Motor neuron (in vitro differentiated cells): ENCODE measurements at places on chromosomes 16 and 17. TPM values are rescaled to one million over a fixed set of nuclear protein-coding genes. Genes with fewer than 3 reads are reported as not detected.

DNA sequence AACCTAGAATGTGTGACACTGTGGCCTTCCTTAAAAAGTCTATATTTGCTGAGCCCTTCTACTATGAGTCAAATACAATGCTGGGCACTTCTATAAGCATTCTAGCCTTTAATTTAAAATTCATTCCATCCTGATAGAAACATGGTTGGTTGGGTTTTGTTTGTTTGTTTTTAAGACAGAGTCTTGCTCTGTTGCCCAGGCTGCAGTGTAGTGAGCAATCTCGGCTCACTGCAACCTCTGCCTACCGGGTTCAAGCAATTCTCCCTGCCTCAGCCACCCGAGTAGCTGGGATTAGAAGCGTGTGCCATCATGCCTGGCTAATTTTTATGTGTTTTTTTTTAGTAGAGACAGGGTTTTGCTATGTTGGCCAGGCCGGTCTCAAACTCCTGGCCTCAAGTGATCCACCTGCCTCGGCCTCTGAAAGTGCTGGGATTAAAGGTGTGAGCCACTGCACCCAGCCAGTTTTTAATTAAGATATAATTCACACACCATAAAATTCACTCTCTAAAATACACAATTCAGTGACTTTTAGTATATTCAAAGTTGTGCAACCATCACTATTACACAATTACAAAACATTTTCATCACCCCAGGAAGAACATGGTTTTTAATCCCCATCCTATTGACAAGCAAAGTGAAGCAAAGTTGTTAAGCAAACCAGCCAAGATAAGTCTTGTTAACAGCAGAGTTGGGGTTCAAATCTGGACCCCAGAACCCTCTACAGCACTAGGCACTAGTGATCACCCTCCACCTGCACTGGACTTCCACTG is 42.8 kb downstream of the CMTM4 start:
- ATAC-seq, result no peak

- ATAC-seq, result no peak
Measured at GRCh38 chr16:9465161-9465560, 373.7 kb downstream of the HAPSTR1 start.

- peak; percentile 29 for ATAC-seq
Measured at GRCh38 chr17:32323811-32324491, 18.0 kb downstream of the C17orf75 start.

GRCh38 chr16:59046335-59046734 is 312.2 kb upstream of the GOT2 start:
- no peak for ATAC-seq

- ATAC-seq, result no peak
Measured at GRCh38 chr16:30414159-30414558, 6.8 kb downstream of the ZNF771 start.

GRCh38 chr17:2251098-2251497 is 52.5 kb downstream of the SMG6 start:
- ATAC-seq, result no peak

DNA sequence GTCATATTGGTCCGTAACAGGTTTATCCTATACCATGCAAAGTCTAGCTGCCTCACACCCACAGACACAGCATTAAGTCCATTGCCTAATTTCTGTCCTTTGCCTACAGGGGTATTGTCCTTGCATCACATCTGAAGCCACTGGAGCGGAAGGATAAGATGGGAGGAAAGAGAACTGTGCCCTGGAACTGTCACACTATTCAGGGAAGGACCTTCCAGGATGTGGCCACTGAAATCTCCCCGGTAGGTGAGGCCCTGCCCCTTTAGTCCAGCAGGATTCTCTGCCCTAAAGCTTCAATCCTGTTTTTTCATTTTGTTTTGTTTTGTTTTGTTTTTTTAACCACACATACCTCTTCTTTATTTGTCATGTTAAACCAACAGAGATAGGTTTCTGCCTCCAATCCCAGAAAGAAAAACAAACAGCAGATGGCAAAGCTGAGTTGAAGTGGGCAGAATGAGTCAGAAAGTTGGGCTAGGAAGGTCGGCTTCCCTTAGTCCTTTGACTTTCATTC is 2.2 kb upstream of the EFTUD2 start:
- ATAC-seq, result no peak

GRCh38 chr17:55303701-55304145 is 39.0 kb downstream of the HLF start:
- no peak for ATAC-seq

- no peak for ATAC-seq
Measured at GRCh38 chr17:59972778-59973177, 8.2 kb upstream of the RNFT1 start.

GRCh38 chr16:86133847-86134375 is 234.9 kb downstream of the IRF8 start:
- no peak for ATAC-seq

DNA sequence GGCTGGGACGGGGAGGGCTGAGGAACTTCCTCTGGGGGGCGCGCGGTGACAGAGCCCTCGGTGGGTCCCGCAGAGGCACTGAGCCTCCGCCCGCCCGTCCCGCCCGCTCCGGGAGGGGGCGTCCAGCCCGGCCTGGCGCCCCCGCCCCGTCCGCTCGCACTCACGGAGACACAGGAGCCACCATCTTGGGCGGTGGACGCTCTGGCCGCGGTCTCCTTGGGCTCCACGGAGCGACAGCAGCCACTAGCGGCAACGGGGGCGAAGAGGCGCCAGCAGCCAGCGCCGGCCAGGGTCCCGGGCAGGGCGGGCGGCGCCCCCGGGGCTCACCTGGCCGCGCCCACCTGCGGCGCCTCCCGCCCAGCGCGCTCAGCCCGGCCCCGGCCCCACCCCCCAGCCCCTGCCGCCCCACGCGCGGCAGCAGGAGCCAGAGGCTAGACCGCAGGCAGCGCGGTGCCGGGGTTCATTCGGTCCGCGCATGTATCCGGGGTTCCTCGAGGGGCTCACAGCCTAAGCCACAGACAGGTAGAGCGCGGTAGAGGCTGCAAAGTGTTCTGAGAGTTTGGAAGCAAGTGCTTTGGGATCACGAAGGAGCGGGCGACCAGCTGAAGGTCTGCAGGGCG is at the start of gene C17orf113:
TSS of gene C17orf113 (minus strand) at position 209 of the 620 bp plus-strand sequence. CDS start 7,225 bp downstream, outside the sequence.
- peak; percentile 93 for ATAC-seq

DNA sequence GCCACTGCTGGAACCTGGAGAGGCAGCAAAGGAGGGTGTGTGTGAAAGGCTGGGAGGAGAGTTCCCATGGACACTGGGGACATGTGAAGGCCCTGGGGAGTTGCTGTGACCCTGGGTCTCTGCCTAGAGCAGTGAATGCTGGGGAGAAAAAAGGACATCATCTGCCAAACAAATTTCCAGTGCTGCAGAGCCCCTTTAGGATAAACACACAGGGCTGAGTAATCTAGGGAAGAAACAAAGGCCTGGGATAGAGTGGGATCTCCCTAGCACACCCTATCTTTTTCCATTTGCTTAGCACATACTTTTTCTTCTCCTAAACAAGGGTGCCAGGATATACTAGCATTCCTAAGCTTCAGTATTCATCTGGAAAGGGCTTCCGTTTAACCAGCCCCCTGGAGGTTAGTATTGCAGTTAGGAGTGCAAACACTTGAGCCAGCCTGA is 3.3 kb upstream of the HIGD1B start:
- ATAC-seq, result no peak

- ATAC-seq, result no peak
Measured at GRCh38 chr17:74474043-74474792, 7.8 kb downstream of the CD300A start.

DNA sequence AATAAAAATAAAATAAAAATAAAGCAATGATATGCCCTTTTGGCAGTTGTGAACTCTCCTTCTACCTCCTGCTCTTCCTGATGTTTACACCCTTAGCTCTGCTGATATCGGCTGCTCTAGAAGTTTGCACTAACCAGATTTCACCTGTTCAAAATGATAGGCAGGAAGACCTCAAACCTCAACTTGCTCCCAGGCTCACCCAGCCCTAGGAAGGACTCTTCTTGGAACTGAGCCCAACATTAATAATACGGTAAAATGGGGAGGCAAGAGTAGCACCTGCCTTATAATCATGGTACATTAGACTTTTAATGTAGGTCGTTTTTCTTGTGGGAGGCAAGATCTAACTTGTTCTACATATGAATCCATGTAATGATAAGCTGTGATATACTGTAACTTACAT is 61.2 kb upstream of the MED13 start:
- ATAC-seq, result no peak

GRCh38 chr16:59759296-59759695 is 1025.2 kb upstream of the GOT2 start:
- no peak for ATAC-seq

- no peak for ATAC-seq
Measured at GRCh38 chr17:19306160-19307111, 56.1 kb downstream of the B9D1 start.

DNA sequence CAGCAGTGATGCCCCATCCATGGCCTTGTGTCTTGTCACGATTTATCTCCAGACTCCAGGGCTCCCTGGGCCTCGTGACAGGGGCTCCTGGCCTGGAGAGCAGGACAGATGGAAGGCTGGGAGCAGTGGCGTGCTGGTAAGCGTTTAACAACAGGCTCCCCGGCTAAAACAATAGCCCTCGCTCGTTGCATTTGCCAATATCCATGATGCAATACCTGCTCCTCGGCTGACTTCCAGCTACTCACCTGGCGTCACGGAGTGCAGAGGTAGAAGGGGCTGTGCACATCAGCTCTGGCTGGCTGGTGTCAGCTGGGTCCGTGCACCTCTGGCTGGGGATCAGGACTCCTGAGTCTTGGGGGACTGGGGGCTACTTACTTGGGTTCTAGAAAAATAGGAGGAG is 1.5 kb upstream of the BICDL2 start:
- peak; percentile 12 for ATAC-seq

DNA sequence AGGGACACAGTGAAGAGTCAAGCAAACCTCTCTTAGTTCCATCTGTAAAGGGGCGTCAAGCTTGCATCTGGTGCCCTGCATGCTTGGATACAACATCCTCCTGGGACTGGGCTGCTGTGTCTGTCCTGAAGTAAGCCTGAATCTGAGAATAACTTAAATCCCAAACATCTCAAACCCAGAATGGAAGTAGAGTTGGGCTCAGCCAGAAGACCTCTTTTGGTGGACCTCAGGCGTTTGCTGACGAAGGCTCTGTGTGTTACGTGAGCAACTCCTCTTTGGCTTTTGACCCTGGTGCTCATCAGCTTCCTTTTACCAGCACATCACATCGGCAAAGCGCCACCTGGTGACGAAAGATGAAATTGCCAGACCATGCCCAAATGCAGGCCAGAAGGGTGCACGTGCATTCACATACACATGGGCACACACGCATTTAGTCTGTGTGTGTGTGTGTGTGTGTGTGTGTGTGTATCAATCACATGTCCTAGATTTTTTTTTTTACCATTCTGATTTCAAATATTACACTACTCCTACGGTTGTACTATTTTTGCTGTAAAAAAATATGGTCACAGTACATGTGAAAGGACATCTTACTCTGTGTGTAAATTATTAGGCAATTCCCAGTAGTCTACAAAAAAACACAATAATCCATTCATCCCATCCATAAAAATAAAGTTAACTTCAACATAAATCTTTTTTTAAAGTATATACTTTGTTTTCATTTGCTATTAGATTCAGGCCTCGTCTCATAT is 41.1 kb upstream of the FOXJ1 start:
- ATAC-seq, result peak; percentile 93

C17orf50 gene
- total RNA-seq, result 0.85 and 1.4 TPM in 2 replicates

SPDYE4 gene
- total RNA-seq, result not detected in 2 replicates

SPNS2 gene
- total RNA-seq, result 4.5 and 8.1 TPM in 2 replicates

CBX8 gene
- 11.2 and 12.4 TPM in 2 replicates for total RNA-seq
